Epithelial cell of proximal tubule (primary cell): ENCODE measurements at places on chromosomes 1 and 21. TPM values are rescaled to one million over a fixed set of nuclear protein-coding genes. Genes with fewer than 3 reads are reported as not detected.

DNA sequence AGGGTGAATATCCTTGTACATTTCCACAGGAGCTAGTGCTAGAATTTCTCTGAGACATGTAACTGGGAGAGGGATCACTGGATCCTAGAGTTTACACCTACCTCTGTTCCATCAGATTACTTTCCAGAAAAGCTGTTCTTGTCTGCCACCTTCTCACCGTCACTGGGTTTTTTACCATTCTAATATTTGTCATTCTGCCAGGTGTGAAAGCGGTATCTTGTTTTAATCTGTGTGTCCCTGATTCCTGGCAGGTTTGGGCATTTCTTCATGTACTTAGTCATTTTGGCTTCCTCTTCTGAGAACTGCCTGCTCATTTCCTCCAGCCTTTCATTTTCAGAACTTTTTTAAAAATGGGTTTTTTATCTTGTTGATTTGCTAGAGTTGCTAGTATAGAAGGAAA lies 5.1 kb downstream of the PMF1 start:
- DNase-seq = no peak

The IFNGR2 gene
- 59.9 and 64.5 TPM in 2 replicates for total RNA-seq

The FCRL1 gene
- not detected in 2 replicates for total RNA-seq

The SYCP1 gene
- total RNA-seq = not detected in 2 replicates

The CDK18 gene
- 4.6 and 17.3 TPM in 2 replicates for total RNA-seq

The CD1D gene
- total RNA-seq = 0.72 and 3.0 TPM in 2 replicates
